ENCODE measurements at places on chromosomes 2 and 18.

DNA sequence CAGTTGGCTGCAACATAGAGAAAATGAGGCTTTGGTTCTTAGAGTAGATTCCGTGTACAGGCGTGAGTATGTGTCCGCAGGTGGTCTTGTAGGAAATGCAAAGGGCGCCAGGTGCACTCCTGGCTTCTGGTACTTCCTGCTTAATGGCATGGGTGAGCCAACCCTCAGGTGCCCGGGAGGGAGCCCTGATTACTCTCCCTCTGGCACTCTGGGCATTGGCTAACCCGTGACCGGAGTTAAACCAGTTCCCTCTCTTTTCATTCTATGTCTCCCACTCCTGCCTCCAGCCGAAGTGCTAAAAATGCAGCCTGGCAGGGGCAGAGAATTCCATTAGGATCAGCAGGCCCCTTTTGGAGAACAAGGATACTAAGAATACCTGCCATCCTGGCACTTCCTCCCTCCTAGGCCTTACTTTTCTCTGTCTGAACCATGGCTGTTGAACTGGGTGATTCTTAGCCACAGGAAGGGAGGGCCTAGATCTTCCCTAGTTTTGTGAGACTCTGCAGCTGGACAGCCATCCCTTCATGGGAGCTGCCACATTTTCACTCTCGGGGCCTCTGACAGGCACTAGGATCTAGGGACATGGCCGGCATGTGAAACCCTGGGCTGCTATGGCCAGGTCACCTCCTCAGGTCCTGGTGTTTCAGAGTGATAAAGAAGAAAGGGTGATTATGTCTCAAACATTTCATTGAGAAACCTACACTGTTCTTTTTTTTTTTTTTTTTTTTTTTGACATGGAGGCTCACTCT lies 6.5 kb downstream of the MERTK start:
- no peak for DNase-seq

GRCh38 chr2:34729845-34730244 lies 1130.7 kb upstream of the FAM98A start:
- DNase-seq, result no peak

DNA sequence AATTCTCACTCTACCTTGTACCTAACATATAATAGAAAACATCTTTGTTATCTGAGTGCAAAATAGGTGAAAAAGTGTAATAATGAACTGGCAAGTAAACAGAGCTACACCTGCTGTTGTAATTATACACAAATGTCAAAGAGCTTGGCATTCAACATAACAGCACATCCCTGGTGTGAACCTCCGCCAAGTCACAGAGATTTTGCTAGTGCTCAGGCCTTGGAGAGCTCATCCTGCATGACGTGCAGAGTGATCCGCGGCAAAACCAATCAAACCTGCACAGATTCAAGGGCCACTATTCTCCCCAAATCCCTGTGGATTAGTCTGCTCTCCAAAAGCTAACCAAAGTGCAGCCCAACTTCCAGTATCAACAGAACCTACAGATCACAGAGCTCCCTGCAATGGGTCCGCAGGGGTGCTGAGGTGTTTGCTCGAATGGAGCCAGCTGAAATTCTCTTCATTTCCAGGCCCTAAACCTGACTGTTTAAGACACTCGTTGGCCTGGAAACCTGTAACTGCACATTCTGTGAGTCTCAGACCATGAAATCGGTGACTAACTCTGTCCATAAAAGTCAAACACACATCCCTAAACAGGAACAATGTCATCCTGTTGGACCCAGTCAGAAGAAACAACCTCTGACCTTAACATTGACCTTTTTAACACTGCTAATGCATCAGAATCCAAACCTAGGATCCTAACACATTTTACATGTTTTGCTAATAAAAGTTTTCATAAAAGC lies 111.8 kb downstream of the EPB41L3 start:
- no peak for DNase-seq

GRCh38 chr2:129117434-129117833 lies 798.8 kb upstream of the HS6ST1 start:
- DNase-seq, result peak; percentile 21

- DNase-seq, result no peak
These were observed 104.2 kb downstream of the LRP2 start for GRCh38 chr2:169258045-169258601.

- DNase-seq, result peak; percentile 77
These were observed at the start of gene SERPINE2 for GRCh38 chr2:224039080-224039769. TSS of gene SERPINE2 (minus strand) at chr2:224039286. CDS start at chr2:224001900, 37,386 bp downstream.

GRCh38 chr2:109538546-109538945 lies 75.2 kb downstream of the SEPTIN10 start:
- DNase-seq, result no peak
